ENCODE measurements at places on chromosomes 1 and 21.

DNA sequence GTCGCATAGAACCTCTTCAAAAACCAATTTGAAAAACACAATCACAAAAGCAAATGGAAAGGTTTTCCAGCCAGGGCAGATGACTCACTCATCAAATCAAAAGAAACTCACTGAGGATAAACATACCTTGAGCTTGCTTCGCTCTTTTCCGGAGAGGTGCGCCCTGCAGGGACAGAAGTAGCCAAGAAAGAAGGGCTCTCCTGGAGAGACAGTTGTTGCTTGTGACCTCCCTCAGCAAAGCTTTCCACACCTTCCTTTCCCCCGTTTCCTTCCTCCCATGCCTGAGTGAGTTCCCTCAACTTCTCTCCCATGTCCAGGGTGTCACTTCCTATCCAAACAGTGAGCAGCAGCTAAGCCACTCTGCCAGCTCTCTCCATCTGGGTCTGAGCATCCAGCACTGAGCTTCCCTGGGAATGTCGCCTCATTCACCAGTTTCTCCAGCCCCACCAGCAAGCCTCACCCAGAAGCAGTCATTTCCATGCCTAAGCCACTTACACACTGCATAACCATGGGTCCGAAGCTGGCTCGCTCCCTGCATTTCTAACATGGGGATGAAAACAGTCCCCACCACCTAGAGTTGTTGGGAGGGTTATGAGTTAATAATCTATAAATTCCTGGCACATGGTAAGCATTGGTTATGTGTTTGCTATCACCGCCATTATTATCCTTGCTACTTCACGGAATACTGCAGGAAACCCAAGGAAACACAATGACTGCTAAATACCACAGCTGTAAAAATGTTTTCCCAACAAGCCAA, 75.0 kb downstream of the PTPN14 start:
- DNase-seq = no peak

DNA sequence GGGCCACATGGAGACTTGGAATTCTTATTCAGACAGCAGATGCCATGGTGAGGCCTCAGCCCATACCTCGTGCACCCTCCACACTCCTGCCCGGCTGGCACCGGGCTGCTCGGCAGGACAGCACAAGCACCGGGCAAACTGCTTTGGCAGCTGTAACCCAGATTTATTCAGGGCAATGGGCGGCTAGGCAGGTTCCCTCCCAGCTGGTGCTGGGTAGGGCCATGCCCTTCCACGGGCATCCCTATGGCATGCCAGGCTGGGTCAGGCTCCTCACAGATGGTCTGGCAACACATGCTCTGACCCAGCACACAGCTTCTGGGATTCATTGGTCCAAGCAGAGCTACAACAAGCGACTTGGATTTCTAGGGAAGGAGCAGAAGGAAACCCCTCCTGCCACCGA, 53.4 kb downstream of the ATP1A1 start:
- DNase-seq = no peak

DNA sequence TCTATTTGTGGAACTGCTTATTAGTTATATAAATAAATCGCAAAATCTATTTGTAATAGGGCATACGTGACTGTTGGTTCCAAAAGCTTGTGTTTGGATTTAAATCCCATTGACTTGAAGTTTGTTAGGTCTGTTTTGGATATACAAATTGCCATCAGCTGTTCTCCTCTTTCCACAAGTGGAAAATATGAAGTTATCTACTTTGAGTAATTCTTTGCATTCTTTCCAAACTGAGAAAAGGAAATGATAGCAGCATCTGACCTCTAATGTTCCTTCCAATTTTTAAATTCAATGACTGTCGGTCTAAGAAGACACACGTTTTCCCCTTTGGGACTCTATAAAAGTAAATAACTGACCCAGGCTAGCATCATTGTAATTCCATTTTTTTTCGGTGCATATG, 165.7 kb upstream of the SGIP1 start:
- DNase-seq = no peak

- no peak for DNase-seq
These were observed 20.7 kb downstream of the PARS2 start for GRCh38 chr1:54743416-54744226.

DNA sequence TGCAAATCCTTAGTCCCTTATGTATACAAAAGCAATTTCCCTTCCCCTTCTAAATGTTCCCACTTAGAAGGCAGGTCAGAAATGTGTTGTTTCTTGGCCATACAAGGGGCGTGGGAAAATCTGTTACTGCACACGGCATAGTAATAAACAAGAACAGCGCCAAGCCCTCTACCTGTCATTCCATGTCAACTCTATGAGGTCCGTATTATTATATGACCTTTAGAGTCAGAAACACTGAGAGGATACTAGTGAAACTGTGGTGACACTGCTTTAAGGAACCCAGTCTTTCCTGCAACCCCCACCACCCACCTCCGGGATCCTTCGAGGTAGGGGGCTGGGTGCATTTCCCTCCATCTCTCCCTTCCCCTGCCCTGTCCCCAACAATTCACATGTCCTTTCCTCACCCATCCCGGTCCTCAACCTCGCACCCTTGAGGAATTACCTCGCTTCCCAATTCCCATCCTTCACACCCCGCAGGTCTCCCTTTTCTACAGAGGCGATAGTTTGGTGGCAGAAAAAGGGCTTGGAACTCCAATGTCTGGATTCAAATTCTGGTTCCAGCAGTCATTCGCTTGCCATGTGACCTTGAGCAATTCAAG, 647 bp downstream of the SDHB start:
- DNase-seq = no peak

Data from SK-N-SH (cell line).